Aorta (tissue), 5 donors: ENCODE measurements at places on chromosomes 7 and 10. TPM values are rescaled to one million over a fixed set of nuclear protein-coding genes. Genes with fewer than 3 reads are reported as not detected.

DNA sequence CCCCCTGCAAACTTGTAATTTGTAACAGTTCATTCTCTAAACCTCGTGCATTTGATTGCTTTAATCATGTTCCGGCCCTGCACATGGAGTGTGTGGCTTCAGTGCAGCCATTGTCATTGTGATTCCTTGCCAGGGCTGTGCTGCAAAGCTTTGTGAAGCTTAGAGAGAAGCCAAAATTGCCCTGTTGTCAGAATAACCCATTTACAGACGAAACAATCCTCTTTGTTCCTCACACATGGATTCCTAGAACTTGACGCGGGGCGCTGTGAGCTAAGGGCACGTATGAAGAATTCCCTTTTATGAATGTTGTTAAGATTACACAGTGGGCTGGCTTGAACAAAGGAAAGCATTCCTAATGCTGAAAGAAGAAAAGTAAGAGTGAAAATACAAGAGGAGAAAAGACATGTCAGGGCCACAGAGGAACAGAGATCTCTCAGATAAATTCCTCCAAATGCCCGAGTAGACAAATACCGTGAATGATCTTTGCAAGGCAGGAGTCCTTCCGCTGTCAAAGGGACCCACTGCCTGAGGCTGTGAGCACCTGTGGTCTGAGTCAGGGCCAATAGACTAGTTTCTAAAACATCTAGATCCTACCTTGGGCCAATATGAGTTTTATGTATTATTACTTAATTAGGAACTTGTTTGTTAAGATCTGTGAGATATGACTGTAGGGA, 205.4 kb upstream of the C7orf33 start:
- DNase-seq = no peak

- DNase-seq = no peak
Measured at GRCh38 chr10:1050554-1050953, 1.6 kb upstream of the IDI1 start.

GRCh38 chr7:43689115-43689514, 40.2 kb downstream of the COA1 start:
- no peak for DNase-seq

- no peak for DNase-seq
Measured at GRCh38 chr7:139682136-139683013, 95.4 kb downstream of the HIPK2 start.

- DNase-seq = no peak
Measured at GRCh38 chr10:119431034-119431772, 111.3 kb downstream of the RGS10 start.

- DNase-seq = no peak
Measured at GRCh38 chr10:120087109-120087508, 194.6 kb downstream of the SEC23IP start.

- no peak for DNase-seq
Measured at GRCh38 chr10:5461203-5461588, 38.2 kb downstream of the CALML5 start.

DNA sequence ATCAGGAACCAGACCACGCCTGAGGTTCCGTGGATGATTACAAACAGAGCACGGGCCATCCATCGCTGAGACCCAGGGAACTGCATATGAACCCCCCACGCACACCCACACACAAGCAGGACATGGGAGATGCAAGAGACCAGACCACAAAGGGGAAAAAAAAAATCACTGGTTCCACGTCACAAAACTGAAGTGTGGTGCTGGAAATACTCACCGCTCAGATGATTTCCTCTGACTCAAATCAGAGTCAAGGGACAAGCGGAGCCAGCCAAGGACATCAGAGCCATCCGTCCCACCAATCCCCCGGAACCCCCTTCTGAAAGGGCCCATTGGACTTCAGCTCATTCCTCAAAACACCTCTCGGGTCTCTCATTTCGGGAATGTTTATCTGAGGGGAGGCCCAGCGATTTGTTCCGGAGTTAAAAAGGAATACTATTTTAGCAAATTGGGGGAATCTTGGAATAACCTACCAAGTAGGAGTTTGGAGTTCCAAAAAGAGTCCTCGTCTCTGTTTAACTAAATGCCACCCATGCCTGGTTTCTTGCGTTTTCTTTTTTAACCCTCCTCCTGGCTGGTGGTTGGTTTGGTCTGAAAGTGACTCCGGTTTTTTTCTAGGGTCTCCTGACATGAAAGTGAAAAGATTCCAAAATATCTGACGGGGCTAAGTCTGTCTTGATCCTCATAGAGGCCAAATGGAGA, 15.0 kb downstream of the SNX8 start:
- DNase-seq = no peak

DNA sequence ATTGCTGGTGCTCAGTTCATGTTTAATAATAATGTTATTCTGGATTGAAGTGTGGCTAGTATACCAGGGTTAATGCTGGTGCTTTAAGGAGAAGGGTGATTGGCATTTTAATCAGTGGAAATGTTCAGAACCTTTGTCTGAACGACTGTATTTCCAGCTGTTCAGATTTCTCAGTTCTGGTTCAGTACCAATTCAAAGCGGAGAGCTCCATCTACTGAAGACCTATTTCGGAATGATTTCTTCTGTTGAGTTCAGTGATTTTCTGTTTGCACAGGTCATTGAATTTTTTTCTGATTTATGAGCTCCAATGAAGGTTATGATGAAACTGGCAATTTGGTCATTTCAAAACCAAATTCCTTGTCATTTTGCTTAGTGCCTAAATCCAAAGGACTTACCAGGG, 160.1 kb downstream of the EXOC4 start:
- no peak for DNase-seq

- DNase-seq = no peak
Measured at GRCh38 chr10:98833542-98833941, 386.8 kb upstream of the HPS1 start.

GRCh38 chr7:2566348-2566889, 7.6 kb downstream of the IQCE start:
- no peak for DNase-seq

GRCh38 chr10:74103560-74104258, 46.9 kb downstream of the AP3M1 start:
- no peak for DNase-seq

OR2A12 gene
- total RNA-seq = not detected

CC2D2B gene
- total RNA-seq = 11.8 TPM

SDK1 gene
- 20.0 TPM for total RNA-seq

RNLS gene
- 9.4 TPM for total RNA-seq
